ENCODE measurements at places on chromosomes 6 and 20.

DNA sequence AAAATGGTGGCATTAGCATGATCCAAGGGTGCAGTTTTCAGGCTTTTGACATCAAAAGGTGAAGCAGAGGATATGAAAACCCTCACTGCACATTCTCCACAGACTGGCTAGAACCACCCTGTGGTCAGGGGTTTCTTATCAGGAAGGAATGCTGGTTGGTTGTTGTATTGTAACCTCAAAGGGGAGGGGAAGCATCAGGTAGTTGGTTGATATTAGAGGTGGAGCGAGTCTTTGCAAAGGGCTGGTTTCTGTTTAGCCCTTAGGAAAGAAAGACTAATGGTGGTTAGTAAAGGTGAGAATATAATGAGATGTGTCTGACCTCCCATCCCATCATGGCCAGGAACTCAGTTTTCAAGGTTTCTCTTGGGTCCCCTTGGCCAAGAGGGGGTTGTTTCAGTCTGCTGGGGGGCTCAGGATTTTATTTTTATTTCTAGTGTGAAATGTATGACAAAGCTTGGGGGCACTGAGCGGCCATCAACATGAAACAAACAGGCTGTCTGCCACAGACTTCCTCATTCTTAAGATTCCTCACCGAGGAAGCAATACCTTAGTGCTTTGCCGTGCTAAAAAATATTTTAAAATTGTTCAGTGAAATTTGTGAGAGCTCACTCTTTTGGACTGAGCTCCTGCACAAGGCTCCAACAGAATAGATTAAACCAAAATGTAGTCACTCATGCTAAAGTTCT, 47.5 kb upstream of the PROKR2 start:
- DNase-seq, result no peak

DNA sequence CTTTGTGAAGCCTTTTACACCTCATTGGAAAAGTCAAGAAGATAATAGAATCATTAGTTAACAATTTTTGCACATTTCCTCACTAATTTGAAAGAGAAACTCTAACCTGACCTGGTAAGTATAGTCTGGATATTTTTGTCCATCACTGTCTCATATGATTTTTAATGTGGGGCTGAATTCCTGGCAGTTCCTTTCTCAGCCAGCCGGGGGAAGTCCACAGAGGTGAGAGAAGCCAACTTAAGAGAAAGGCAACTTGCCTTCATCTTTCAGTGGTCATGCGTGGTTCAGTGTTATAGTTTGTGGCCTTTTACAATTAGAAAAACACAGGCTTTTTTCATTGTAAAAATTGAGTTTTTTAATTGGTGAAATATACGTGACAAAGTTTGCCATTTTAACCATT, 80.6 kb downstream of the CDYL start:
- no peak for DNase-seq

- DNase-seq, result no peak
These were observed 196.2 kb downstream of the BTBD9 start for GRCh38 chr6:38443352-38444144.

- DNase-seq, result no peak
These were observed 256.5 kb downstream of the TRDN start for GRCh38 chr6:123380257-123380656.

DNA sequence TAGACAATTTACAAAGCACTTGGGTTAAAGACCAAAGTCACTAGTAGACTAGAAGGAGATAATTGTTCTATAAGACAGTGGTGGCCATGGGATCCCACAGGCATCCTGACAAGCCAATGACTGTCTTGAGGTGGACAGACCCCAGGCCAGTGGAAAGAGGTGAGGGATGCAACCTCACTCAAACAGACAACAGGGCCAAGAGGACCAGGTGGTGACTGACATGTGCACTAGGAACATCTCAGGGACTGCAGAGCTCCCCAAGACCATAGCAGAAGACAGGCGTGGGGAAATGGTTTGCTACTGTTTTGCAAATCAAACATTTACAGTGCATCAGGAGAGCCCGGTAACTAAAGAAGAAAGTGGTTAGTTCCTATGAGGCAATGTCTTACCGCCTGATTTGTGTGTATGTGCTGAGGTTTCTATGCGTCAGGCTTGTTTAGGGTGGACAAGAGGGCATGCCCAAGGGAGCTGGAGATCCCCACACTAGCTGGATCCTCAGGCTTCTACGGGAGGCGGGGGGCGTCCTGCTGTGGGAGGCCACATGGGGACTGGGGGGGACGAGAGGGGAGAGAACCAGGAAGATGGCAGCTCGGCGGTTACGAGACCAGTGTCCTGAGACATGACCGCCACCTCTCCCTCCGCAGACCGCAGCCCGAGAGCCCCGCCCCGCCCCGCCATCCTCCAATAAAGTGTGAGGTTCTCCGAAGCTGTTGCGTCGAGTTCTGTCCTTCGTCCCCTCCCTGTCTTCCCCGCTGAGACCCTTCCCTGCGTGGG, 623 bp upstream of the MRPS26 start:
- DNase-seq, result peak; percentile 48

GRCh38 chr6:107361753-107362604, 97.4 kb downstream of the PDSS2 start:
- no peak for DNase-seq

DNA sequence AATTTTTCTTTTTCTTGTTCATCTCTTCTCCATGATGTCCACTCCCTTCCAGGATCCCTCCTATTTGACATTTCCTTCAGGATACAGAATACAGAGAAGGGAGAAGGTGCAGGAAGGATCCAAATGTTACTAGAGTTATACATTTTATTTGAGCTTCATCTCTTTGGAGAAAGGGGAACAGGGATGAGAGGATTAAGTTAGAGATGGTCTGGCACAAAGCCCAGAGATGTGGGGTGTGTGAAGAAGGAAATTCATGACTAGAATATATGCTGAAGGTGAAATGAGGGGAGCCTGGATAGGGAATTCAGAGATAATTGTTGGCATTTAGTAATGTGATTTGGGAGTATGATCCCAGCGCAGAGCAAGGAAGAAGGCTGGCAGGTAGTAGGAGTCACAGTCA, 22.5 kb upstream of the SRPK1 start:
- no peak for DNase-seq

DNA sequence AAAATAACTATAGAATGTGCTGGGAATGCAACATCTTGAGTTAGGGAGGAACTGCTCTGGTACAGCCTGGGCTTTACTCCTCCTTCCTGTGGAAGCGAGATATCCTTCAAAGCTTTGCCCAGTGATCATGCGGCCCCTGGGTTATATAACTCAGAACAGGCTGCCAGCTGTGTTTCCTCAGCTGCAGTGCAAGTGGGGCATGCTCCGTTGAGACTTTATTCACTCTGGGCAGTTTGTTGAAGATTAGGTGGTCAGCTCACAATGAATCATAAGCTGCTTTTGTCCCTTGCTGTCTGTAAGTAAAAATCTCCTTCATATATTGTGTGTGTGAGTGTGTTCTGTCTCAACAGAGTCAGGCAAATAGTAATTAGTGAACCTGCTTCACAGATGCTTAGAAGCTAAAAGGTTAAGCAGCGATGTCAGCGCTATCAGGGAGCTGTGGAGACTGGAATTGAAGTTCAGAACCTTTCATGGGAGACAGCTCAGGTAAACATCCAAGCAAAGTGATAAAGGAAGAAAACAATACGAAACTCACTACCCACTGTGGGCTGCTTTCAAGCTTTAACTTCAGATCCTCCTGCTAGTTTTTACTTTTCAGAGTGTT, 688.4 kb downstream of the HTR1B start:
- no peak for DNase-seq

DNA sequence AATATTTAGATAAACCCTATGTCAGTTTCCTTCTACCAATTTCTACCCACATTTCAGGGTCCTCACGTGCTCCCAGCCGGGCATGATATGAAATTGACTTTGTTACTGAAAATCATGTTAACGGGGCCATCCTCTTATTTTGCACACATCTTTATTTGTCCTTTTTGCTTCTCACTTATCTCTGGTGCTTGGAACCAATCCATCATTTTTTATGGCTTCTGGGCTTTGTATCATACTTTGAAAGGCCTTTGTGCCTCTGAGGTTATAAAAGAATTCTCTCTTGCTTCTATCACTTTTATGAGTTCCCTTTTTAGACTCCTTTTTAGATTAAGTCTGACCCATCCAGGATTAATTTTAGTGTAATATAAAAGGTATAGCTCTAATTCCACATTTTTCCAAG, 117.1 kb upstream of the PRND start:
- no peak for DNase-seq

GRCh38 chr6:44129841-44130322, 2.5 kb downstream of the TMEM63B start:
- DNase-seq, result no peak

GRCh38 chr6:108661430-108661829, 100.7 kb downstream of the FOXO3 start:
- DNase-seq, result no peak

DNA sequence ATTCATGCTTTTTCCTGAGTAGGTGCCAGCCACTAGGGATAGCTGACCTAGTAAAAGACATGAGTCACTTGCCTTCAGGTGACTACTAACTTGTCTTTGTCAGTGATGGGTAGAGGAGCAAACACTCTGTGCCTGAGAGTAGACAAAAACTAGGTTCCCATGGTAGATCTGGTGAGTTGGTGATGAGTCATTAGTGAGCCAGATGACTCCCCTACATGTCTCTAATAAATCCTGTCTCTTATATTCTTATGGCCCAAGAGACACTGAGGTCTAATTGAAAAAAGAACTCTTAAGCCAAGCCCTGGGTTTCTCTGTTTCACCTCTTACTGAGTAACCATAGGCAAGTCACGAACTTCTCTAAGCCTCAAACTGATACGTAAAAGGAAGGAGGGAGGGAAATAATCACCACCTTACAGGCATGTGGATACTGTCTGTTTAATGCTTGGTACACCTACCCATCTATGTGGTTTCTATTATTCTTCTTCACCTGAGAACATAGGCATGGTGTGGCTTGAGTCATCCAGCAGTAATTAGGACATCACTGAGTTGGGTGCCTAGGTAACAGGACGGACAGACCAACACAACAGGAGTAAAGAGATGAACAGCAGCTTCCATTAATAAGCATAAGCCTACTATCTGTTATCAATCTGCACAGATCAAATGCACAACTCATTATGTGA, 20.3 kb downstream of the TTPAL start:
- DNase-seq, result no peak

DNA sequence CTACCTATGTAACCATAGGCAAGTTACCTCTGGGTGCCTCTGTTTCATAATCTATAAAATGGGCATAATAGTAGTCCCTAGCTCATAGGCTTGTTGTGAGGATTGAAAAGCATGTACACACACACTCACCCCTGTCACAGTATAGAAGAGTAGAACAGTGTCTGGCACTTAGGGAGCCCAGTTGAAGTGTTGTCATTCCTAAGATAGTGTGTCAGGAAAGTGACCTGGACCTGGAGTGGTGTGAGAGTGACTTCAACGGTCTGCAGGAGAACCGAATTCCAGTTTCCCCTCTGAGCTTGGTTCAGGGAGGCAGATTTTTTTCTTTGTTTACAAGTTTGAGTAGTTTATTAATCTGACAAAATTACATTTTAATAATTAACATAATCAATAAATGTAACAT, 229.9 kb upstream of the MAP3K7 start:
- no peak for DNase-seq

- no peak for DNase-seq
These were observed 29.8 kb upstream of the SLC2A12 start for GRCh38 chr6:134082191-134082590.

GRCh38 chr6:128882560-128882959, 378 bp upstream of the LAMA2 start:
- no peak for DNase-seq

DNA sequence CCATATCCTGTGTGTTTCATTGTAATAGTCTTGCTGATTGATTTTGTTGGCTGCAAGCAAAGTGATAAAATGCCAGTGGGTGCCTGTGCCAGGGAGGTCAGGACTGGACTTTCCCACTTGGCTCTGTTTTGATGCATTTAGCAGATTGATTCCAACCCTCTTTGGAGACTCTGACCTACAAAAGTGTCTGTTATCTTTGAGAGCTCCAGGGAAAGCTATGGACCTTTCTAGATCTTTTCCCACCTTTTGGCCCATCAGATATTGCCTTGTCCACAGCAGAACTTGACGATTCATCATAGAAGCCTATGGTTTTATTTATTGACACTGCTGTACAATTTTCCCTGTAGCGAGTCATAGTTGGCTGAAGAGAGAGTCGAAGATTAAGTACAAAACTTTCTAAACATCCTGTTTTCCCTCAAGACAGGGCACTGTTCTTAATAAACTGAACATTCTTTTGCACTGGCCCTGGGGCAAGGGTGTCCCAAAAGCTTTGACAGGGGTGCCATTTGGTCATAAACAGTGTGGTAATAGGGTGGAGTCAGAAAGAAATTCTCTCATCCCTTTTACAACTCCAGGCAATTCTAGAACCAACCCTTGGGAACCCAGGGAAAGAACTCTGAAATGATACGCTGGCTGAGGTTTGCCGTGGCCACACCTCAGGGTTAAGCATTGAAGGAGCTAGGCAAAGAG, 53.7 kb downstream of the E2F3 start:
- DNase-seq, result no peak

- no peak for DNase-seq
These were observed 984 bp downstream of the TNFRSF21 start for GRCh38 chr6:47308552-47309290.

GRCh38 chr6:2959909-2960719, 11.3 kb downstream of the SERPINB6 start:
- DNase-seq, result no peak

GRCh38 chr6:1709234-1709641, 99.5 kb downstream of the FOXC1 start:
- DNase-seq, result no peak

DNA sequence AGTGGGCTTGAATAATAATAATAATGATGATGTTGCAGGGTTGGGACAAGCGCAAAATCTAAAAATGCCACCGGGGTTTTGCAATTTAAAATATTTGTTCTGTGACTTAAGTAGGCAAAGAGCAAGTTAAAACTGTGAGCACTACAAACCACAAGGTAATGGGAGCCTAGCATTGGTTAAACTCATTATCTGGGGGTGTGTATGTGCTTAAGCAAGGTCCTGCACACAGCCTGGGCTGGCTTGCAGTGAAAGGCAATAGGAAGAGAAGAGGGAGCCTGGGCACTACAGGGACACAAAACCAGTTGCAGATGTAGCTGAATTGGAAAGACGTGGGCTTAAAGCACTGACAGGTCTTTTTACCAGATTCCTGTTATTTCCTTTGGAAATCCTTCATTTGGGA, 11.7 kb downstream of the SIM1 start:
- DNase-seq, result no peak

GRCh38 chr6:132132924-132133639, 181.9 kb upstream of the CCN2 start:
- DNase-seq, result no peak
